ENCODE measurements at places on chromosomes 2 and 18.
A peak's percentile ranks its signal among the peaks of the same experiment; 100 is the strongest.

- no peak for DNase-seq
Observed at GRCh38 chr2:189505492-189505891, 64.2 kb downstream of the WDR75 start.

GRCh38 chr2:218834685-218835084, 3.1 kb upstream of the PRKAG3 start:
- DNase-seq, result no peak

DNA sequence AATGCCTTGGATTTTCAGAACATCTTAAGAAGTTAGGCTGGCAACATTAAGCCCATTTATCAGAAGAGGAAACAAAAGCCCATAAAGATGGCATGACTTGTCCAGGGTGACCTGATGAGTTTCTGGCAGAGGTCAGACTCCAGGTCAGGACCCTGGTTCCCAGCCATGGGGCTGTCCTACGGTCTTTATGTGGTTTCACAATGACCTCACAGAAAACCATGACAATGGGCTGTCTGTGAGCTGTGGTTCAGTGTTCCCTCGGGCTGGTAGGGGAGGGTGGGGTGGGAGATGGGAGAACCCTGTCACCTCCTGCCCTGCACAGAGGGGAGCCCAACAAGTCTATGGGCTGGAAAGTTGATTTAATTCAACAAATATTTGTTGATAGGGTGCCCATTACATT, 101.8 kb downstream of the LOXHD1 start:
- DNase-seq, result no peak

DNA sequence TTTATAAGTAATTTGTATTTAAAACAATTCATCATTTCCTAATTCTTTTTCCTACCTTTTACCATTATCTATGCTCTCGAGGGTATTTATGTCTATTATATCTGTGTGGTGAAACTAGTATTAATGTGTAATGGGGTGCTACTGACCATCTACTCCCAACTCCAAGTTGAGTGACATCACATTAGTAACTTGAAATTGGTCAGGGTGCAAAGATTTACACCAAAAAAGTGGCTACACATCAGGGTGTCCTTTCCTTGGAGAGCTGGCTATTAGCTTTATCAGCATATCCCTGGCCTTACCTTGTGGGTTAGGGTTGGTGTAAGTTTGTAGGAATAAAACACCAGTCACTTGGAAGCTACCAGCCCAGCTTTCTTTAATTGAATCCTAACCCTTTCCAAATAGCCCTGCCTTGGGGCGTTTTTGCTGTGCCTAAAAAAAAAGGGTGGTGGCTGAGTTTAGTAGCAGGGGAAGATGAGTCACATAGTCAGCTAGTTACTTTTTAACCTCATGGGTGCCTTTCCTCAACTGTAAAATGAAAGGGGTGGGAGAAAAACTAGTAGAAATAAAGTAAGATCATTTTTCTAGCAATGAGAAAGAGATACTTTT, 14.0 kb downstream of the ANXA4 start:
- no peak for DNase-seq

DNA sequence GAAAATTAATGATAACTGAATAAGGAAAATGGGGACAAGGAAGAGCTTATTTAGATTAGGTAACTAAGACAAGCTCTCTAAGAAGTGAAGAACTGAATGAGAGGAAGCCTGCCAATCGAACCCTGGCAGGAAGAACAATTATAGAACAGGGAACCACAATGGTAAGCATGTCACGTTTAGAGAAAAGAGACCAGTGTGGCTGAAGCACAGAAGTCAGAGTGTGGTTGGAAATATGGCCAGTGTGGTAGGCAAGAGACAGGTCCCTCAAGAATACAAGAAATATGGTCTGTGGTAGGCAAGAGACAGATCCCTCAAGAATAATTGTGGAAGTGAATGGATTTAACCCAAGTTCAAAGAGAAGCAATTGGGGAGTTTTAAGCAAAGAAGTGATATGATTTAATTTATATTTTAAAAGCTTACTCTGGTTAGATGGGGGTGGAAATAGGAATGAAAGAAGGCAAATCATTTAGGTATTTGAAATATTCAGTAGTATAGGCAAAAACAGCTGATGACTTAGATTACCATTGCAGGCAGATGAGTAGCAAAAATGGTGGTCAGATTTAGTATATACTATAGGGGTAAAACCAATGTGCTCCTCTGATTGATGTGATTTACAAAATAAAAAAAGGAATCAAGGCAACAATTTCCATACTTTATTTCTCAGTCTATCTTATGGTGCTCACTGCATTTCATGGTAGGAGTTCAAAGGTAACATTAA, 38.8 kb upstream of the ERMN start:
- DNase-seq, result no peak

DNA sequence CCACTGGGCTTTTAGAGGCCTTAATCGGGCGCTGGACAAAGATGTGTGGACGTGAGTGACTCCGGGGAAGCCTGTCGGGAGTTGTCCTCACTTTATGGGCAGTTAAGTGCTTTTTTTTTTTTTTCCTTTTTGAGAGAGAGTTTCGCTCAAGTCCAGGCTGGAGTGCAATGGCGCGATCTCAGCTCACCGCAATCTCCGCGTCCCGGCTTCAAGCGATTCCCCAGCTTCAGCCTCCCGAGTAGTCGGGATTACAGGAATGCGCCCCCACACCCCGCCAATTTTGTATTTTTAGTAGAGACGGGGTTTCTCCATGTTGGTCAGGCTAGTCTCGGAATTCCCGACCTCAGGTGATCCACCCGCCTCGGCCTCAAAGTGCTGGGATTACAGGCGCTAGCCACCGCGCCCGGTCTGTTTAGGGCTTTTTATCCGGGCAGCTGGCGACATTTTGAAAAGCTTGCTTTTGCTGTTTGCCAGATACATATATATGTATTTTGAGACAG, 1.5 kb downstream of the MSH6 start:
- no peak for DNase-seq

DNA sequence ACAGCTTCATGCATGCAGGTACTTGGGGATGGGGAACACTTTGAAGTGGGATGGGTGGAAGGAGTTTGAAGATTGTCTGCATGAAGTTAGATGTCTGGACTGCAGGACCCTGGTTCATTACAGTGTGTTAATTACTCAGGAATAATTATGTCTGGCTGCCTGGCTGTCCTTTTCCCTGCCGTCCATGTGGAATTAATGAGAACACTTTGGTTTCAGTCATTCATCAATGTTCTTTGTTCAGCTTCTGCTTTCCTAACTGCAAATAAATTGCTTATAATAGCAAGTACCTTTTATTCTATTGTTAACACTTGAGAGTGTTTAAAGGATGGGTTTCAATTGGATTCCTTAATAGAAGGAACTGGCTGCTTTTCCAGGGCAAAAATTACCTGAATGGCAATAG, 35.8 kb downstream of the MTCL1 start:
- no peak for DNase-seq

- no peak for DNase-seq
Observed at GRCh38 chr2:63741884-63742579, 99.7 kb upstream of the UGP2 start.

- no peak for DNase-seq
Observed at GRCh38 chr2:122300758-122301157, 545.3 kb downstream of the TSN start.

GRCh38 chr2:102050854-102051391, 59.2 kb downstream of the IL1R2 start:
- peak; percentile 72 for DNase-seq

GRCh38 chr2:205746420-205746785, 64.1 kb downstream of the NRP2 start:
- DNase-seq, result no peak

DNA sequence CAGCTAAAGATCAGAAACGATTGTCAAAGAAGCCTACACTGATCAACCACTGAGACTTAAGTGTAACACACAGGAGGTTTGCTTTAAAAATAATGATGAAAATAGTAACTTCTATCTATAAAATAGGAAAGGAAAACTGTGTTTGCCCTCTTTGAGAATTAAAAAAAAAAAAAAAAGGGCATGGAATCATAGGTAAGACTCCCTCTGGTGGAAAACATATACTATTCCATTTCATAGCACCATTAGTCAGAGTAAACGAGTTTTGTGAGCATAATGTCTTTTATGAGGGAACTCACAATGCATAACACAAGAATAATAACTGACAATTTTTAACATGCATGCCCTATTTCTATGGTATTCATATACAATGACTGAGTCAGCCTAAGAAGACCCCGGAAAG, 36.3 kb downstream of the SLC35F5 start:
- no peak for DNase-seq

DNA sequence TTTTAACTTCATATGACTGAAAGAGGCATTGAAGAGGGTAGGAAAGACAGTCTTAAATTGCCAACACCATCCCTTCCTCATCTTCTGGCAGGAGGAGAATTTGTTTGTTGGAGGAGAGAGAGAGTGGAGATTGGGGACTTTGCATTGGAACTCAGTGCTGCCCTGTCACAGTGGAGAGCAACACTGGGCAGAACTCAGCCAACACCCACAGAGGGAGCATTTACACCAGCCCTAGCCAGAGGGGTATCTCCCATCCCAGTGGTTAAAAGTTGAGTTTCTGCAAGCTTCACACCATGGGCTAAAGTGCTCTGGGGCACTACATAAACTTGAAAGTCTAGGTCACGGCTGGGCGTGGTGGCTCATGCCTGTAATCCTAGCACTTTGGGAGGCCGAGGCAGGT, 174.1 kb downstream of the ANKRD30B start:
- no peak for DNase-seq

DNA sequence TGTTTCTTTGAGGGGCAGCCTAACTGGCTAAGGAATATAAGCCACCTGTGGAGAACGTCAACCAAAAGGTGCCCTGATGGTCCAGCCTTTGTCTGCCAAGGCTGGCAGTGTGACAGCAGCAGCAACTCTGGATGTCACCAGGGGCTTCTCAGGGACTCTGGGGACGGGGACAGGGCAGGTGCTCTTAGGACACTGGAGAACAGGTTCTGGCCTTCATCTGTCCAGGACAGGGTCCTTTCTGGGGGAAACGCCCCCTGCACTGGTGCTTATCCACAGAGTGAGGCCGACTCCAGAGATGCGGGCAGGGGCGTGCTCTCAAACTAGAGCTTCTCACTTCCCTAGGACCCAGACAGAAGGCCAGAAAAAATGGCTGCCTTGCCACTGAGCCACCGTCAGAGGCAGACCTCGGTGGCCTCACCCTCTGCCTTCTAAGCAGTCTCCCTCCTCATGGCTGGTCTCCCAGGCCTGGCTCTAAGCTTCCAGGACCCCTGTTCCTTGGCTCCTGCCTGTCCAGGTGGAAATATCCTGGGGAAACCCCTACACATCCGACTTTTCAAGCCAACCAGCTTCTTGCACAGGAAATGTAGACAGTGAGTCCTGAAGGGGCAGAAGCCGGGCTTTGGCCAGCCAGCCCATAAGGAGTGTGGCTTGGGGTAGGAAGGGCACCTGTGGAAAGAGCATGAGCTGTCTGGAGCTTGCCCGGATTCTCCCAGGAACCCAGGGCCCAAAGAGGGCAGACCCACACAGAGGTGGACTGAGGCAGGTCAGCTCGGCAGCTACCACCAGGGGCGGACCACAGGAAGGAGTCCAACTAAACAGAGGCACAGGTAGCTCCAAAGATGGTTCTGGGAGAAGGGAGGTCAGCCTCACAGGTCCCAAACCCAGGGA, 11.3 kb upstream of the SFXN5 start:
- DNase-seq, result no peak

GRCh38 chr2:203983064-203983715, 46.6 kb downstream of the ICOS start:
- DNase-seq, result no peak

DNA sequence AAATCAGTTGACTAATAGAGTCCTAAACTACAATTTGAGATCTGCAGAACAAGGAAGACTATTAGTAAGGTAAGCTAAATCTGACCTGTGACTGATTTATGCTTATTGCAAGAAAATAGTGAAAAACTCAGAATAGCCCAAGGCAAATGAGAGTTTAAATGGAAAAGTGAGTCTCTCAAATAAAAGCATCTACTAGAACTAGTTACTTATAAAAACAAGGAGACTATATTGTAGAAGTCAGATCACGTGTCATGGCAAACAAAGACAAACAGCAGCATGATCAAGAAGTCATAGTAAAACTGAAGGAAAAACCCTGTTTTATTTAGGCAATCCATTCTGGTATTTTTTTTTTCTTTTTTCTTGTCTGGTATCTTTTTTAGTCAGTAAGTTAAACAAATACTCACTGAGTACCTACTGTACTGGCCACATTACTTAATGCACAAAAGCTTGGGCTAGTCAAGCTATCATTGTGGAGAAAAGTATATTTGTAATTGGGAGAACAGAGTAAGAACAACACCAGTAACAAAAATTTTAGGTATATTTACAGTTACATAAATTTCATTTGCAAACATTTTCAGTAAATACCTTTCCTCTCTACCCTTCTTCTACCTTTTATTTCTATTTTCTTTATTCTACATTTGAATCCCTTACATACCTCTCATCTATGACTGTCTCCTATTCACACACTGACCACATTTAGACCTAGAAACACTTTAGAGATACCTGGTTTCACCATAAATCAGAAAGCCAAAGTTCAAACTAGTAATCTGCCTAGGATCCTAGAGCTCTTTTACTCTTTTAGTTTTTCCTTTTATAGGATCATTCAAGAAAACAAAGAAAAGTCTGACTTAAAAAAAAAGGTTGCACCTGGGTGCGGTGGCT, 23.7 kb downstream of the CCDC88A start:
- DNase-seq, result no peak

DNA sequence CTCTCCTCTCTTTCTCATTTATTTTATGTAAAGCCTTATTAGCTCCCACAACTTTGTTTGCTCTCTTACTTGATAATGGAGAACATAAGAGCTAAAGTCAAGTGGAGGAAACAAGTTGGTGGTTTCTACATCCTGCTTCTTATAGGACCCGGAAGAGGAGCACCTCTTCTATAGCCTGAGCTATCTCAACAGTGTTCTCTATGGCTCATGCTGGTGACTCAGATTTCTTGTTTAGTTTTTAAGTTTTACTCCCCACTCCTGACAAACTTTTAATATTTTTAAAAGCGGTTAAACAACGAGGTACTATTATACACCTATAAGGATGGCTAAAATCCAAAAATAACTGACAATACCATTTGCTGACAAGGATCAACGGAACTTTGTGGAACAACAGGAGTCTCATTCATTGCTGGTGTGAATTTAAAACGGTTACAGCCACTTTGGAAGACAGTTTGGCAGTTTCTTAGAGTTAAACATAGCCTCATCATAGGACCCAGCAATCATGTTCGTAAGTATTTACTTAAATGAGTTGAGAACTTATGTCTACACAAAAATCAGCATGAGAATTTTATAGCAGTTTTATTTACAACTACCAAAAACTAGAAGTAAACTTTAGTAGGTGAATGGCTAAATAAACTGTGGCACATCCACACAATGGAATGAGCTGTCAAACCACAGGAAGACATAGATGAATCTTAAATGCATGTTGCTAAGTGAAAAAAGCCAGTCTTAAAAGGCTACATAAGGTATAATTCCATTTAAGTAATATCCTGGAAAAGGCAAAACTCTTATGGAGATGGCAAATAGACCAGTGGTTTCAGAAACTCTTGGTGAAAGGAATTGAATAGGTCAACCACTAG, 12.7 kb upstream of the CDC42EP3 start:
- DNase-seq, result no peak

- DNase-seq, result no peak
Observed at GRCh38 chr18:54250846-54251261, 18.5 kb upstream of the POLI start.

GRCh38 chr2:64698668-64699444, 45.1 kb upstream of the SERTAD2 start:
- peak; percentile 67 for DNase-seq
